ENCODE measurements at places on chromosomes 7 and 10.

DNA sequence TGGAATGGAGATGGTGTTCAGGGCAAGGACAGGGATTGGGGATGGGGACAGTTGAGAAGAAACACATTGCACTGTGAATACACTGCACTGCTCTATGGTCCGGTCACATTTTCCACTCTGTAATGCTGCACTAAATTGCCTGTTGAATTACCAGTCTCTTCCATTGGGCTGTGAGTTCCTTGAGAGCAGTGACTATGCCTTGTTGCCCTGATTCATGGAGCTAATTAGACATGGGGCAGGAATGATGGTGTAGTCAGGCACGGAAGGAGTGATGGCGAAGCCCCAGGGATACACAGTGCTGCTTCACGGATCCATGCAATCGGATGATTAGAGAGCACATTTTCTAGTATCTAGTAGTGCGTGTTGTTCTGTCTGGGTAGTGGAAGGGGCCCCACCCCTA lies 25.4 kb upstream of the GPAM start:
- DNase-seq = no peak

GRCh38 chr7:143407287-143408251 lies 1.1 kb downstream of the EPHA1 start:
- DNase-seq = no peak

DNA sequence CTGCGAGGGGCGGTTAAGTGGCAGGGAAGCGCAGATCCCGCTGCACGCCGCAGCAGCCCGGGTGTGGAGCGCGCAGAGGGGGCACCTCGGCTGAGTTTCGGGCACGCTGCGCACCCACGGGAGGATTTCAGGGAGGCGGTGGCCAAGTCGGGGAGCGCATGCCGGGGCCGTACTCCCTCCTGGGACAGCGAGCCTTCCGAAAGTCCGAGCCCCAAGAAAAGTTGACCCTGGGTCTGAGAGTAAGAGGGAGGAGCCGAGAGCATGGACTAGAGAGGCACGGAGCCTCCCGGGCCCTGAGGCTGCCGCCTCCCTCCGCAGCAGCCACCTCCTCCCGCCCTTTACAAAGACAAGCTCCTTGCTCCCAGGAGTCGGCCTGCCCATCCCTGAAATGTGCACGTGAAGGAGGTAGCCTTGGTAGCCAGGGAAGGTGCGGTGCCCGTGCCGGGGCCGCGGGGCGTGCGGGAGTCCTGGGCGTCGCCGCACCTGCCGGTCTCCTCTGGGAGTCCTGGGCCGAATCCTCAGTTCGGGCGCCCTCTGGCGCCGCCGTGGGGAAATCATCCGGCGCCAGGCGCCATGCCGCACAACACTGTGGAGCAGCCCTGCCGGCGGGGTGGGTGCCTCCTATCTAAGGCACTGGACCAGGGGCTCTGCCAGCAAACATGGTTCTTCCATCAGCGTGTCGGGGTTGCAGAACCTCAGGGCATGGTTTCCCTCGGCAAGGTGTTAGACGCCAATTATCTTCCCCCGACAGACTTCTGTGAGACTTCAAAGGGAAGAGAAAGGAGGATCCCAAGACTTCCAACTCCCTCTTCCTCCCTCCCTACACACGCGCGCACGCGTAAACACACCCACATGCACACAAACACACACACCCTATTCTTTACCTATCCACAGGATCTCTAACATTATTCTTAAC lies 104.0 kb downstream of the TRIL start:
- DNase-seq = peak; percentile 61

DNA sequence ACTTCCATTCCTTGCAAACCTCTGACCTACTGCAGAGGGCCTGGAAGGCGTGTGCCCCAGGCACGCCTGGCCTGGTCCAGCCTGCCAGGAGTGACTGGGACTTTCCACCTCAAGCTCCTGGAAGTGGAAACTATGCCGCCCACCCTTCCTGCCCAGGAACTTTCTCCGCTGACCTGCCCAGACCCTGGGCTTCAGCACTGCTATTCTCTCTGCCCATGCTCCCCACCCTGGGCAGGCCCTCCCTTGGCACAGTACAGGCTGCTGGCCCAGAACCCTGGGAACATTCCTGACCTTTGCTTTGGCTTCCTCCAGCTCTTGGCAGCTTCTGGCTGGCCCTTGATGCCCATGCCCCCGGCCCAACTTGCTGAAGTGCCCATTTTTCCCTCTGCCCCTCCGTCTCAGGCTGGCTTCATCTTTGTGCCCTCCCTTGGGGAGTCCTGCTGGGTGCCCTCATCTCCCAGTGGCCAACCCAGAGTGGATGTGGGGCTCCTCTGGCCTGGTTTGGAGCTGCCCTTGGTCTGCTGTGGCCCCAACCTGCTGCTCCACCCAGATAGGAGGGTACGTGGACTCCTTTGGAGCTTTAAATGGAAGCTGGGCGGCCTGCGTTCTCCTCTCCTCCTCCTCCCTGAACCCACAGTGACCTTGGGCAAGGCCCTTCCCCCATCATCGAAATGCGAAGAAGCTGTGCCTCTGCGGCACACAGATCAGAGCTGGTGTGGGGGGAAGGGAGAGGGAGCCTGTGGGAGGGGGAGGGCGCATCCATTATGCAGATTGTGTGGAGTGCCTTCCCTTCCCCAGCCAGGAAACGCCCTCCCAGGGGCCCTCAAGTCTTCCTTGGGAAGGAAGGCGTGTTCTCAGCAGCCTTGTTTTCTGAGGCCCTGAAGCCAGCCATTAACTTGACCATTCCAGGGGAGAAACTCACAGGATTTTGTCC lies 3.4 kb downstream of the MMRN2 start:
- DNase-seq = no peak

GRCh38 chr7:94997547-94997946 lies 90.2 kb downstream of the PPP1R9A start:
- DNase-seq = no peak

- no peak for DNase-seq
These were observed 27.7 kb upstream of the SLC25A13 start for GRCh38 chr7:96349572-96349971.
